Testis (tissue), 5 donors: ENCODE measurements at places on chromosomes 5 and 9. TPM values are rescaled to one million over a fixed set of nuclear protein-coding genes. Genes with fewer than 3 reads are reported as not detected.

GRCh38 chr9:136805207-136805740, 2.5 kb upstream of the RABL6 start:
- no peaks in the 10 kb centered on the region for H3K27me3 ChIP-seq
- no peak overlapping the region for H3K4me3 ChIP-seq
- H3K4me1 ChIP-seq = peaks cover 12% of the 10 kb centered on the region

- H3K36me3 ChIP-seq = no peaks in the 10 kb centered on the region
- H3K4me3 ChIP-seq = no peak overlapping the region
- no peak for DNase-seq
- H3K4me1 ChIP-seq = no peaks in the 10 kb centered on the region
- no peak overlapping the region for H3K27ac ChIP-seq
Measured at GRCh38 chr9:137498720-137499150, 39.6 kb upstream of the NSMF start.

DNA sequence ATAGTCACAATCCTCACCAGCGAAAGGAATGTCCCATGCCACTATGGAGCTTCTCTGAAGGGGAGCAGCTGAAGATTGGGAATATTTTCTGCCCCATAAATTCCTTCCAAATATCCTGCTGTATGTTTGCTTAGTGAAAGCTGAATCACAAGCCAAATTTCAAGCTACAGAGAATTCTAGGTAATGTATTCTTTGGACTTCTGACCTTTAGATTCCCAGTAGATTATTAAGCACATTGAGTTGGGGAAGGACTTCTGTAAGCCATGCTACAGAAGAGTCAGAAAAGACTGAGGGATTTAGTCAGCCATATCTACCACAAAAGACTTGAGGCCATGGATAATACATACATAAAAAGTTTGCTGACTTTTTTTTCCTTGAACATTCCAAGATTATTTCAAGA, 1342.0 kb upstream of the NUDT12 start:
- H3K27me3 ChIP-seq = no peaks in the 10 kb centered on the region
- H3K36me3 ChIP-seq = no peaks in the 10 kb centered on the region
- H3K27ac ChIP-seq = no peak overlapping the region

GRCh38 chr5:92633176-92633575, 947.8 kb downstream of the NR2F1-AS1 start:
- H3K4me1 ChIP-seq = no peaks in the 10 kb centered on the region
- H3K27me3 ChIP-seq = no peaks in the 10 kb centered on the region
- DNase-seq = no peak
- H3K4me3 ChIP-seq = no peak overlapping the region

GRCh38 chr5:39266442-39266841, 47.1 kb upstream of the FYB1 start:
- no peaks in the 10 kb centered on the region for H3K4me1 ChIP-seq
- no peaks in the 10 kb centered on the region for H3K36me3 ChIP-seq
- no peak overlapping the region for H3K4me3 ChIP-seq
- no peak overlapping the region for H3K27ac ChIP-seq

- H3K36me3 ChIP-seq = no peaks in the 10 kb centered on the region
- H3K4me3 ChIP-seq = no peak overlapping the region
- H3K27ac ChIP-seq = no peak overlapping the region
- DNase-seq = peak; percentile 57
- H3K4me1 ChIP-seq = no peaks in the 10 kb centered on the region
Measured at GRCh38 chr9:33785914-33786313, 9.4 kb upstream of the PRSS3 start.

The RAB3C gene
- 0.47 TPM for total RNA-seq

The OTP gene
- total RNA-seq = 0.37 TPM

The CTNNAL1 gene
- total RNA-seq = 92.7 TPM

The PLPP7 gene
- 29.9 TPM for total RNA-seq

The ADAMTS13 gene
- 15.4 TPM for total RNA-seq
